ENCODE measurements at places on chromosomes 7 and 10.
A peak's percentile ranks its signal among the peaks of the same experiment; 100 is the strongest.

GRCh38 chr7:22216832-22217475 lies 140.0 kb downstream of the RAPGEF5 start:
- no peak for DNase-seq

- DNase-seq, result no peak
These were observed 31.0 kb upstream of the LRRC18 start for GRCh38 chr10:48970654-48971053.

- DNase-seq, result no peak
These were observed 82.0 kb downstream of the ARL4A start for GRCh38 chr7:12769444-12769843.

DNA sequence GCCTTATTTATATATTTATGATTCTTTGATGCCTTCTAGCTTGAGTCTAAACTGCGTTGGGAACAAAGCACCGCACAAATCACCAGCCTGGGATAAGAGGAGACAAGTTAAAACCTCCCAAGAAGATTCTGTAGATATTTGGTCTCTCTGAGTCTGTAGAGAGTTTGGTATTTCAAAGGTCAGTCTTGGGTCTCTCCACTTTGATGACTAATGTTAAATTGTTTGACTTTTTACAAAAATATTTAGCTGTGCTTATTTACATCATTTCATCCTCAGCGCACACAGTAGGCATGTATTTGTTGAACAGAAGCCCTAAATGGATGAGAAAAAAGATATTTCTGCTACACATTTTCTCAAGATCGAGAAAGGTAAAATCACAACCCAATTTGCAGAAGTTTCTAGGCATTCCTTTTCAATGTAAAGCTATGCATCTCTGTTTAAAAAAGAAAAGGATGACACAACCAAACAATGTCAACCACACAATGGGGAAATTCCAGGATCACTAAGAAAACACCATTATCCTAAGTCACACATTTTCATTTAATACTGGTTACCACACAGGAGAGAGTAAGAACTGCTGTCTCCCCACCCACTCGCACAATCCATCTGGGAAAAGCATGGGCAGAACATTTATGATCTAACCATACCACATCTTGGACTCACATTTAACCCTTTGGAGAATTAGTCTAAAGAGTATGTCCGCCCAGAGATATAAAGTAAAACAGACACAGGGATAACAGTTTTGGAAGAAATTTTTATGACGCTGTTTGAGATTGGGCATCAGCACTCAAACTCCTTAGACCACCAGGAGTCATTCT lies 4.4 kb downstream of the CDK6 start:
- no peak for DNase-seq

- DNase-seq, result no peak
These were observed 177.7 kb downstream of the SKIDA1 start for GRCh38 chr10:21347785-21348170.

DNA sequence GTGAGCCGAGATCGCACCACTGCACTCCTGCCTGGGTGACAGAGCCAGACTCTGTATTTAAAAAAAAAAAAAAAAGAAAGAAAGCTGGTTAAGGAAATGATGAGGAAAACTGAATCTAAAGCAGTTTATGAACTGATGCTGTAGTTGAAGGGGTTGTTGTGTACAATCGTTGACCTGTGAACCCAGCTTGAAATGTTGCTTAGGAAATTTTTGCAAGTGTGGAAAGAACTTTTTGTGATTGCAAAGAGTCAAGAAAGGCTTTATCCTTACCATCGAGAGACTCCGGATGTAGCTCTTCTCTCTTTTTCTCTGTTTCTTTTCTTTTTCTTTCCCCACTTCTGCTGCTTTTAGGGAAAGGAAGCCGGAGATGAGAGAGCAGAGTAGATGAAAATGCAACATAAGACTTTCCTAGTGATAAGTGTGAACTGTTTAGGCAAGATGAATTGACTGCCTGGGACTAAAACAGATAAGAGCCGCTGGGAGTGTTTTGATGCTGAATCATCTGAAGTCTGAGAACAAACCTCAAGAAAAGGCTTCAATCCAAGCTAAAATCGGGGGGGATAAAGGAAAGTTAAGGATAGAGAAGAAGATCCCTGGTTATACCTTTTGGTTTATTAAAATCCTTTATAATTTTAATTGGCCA lies 69.0 kb downstream of the TAF3 start:
- no peak for DNase-seq

DNA sequence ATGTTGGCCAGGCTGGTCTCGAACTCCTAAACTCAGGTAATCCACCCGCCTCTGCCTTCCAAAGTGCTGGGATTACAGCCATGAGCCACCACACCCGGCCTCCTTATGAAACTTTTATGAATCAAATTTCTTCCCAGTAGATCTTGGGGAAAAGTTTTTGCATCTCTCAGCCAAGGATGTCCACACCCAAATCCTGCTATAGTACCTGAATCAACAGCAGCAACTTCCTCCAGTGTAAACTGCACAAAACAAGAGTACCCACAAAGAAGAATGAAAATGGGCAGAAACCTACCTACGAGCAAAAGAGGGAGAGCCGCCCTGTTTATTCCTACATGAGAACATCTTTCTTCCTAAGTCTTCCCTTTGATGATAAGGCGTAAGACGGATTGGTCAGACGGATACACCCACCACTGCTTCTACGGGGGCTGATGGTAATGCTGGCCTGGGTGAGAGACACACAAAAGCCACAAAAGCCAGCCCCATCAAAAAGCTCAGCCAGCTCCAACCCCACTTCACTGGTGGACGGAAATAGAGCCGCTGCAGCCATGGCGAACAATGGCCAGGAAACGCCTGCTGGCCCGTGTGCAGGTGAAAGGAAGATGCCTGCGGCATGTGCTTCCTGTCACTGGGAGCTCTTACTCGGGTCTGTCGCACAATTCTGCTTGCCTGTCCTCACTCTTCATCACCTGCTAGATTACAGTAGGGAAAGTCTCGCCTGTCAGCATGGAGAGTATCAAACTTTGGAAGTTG lies 10.4 kb downstream of the JCAD start:
- no peak for DNase-seq

DNA sequence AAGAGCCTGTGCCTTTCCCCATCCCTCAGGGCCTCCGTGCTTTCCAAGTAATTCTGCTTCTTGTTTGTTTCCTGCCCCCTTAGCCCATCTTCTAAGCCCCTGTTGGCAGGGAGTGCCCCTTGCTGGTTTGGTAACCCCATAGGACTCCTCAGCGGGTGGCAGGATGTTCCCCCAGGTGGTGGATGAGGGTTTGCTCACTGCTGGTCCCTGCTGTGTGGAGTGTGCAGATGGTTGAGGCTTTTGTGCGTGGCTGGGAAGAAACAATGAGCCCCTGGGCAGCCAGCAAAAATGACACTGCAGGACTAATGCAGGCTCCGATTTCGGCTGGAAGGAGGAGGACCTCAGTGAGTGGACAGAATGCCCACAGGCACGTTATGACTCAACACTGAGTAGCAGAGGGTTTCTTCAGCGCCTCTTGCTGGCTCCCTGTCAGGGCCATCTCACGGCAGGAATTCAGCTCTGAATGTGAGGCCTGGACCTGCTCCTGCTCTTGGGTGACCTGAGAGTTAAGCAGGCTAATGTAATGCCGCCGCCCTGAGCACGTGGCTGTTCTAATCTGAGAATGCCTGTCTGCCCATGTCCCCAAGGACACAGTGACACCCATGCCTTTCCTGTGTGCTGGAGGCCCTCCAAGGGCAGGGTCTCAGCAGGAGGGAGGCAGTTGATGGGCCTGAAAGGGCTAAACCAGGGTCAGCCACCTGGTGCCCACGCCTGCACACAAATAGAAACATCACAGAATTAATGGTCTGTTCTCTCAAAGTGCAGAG lies 16.6 kb downstream of the BAG3 start:
- no peak for DNase-seq

GRCh38 chr7:84317536-84317935 lies 122.9 kb upstream of the SEMA3A start:
- no peak for DNase-seq

DNA sequence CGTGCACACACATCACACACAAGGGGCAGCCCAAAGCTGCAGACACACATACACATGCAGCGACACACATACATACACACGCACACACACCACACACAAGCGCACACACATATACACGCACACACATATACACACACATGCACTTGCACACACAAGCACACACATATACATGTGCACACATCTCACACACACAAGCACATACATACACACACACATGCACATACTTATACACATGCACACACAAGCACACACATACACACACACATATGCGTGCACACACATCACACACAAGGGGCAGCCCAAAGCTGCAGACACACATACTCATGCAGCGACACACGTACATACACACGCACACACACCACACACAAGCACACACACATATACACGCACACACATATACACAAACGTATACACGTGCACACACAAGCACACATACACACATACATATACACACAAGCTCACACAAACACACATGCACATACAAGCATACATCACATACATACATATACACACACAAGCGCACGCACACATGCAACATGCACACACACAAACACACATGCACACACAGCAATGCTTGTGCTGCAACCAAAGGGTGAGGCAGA lies 178.8 kb upstream of the PFKP start:
- no peak for DNase-seq

- no peak for DNase-seq
These were observed 161.7 kb upstream of the PLXDC2 start for GRCh38 chr10:19654576-19654975.

DNA sequence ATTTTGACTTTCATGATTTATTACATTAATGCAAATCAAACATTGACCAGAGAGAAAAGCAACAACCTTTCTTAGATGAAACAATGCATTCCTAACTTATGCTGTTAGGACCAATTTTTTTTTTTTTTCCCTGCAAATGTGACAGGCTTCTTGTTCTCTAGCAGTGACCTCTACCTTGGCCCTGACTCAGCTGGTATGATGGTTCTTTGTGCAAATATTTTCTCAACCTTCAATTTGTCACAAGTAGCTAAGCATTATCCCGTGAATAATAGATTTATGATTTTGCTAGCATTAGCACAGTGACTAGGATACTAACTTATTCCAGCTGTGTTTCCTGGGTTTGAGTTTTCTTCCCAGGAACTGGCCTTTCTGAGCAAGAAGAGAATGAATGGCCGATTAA lies 64.9 kb downstream of the PPP1R9A start:
- DNase-seq, result no peak

DNA sequence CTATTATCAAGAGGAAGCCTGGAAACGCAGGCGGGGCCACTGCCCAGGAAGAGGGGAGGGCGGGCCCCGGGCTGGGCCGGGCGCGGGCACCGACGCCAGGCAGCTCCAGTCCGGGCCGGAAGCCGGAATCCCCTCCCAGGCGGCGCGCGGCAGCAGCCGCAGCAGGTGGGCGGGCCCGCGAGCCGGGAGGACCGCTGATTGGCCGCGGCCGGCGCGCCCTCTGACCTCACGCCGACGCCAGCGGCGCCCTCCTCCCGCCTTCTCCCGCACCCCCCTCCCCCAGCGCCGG lies 438 bp downstream of the BCL7B start:
- DNase-seq, result peak; percentile 41

- no peak for DNase-seq
These were observed 11.6 kb downstream of the GHRHR start for GRCh38 chr7:30975256-30975899.

- DNase-seq, result no peak
These were observed 41.7 kb upstream of the ZMIZ2 start for GRCh38 chr7:44706788-44707557.

DNA sequence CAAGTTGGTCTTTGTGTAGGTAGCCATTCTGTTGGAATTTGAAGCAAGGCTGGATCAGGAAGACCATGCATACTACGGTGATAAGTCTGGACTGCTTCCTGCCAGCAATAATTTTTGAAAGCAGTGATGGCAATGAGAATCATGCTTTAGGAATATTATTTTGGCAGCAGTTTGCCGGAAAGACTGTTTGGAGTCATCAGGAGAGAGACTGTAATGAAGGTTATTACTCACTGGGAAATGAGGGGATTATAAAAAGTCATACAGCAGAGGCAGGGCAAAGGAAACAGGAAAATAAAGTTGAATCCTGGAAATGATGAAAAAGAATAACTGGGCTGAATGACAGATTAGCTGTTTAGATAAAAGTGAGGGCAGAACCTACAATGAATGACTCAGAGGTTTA lies 1136.8 kb upstream of the AUTS2 start:
- no peak for DNase-seq

GRCh38 chr7:95430864-95431263 lies 4.0 kb downstream of the PON2 start:
- no peak for DNase-seq

- DNase-seq, result no peak
These were observed 58.2 kb upstream of the PTPRN2 start for GRCh38 chr7:158645842-158646241.

DNA sequence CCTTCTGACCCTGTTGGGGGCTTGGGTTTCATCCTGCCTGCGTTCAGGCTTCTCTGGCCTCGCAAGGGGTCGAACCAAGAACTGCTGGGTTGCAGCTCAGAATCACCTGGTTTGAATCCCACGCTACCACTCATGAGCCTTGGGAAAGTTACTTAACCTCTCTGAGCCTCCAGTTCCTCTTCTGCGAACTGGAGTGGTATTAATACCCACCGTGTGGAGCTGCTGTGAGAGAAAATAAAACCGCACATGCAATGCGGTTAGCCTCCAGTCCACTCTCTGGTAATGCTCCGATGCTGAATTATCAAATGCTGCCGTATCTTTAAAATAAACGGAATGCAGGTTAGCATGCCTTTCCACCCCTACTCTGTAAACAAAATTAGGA lies 171.9 kb downstream of the ARHGAP12 start:
- no peak for DNase-seq

DNA sequence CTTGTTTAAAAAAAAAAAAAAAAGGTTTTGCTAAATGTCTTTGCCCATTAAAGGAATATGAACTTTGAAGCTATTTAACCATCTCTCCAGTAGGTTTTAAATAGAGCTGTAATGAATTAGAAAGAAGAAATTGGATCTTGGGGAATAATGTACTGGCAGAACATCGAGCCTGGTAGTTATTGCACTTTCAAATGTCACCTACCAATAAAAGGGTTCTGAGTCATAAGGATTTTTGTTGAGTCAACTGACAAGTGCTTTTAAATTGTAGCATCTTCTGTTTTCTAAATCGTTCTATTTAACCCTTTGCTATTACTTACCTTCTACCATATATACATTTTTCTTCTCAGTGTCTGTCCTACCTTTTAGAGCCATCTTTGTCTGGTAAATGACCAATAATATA lies 10.7 kb downstream of the CUTC start:
- no peak for DNase-seq

GRCh38 chr7:116354171-116354545 lies 143.8 kb downstream of the TES start:
- no peak for DNase-seq

- no peak for DNase-seq
These were observed 8.3 kb upstream of the SMKR1 start for GRCh38 chr7:129494041-129494440.
